ENCODE measurements at places on chromosomes 7 and 10.

DNA sequence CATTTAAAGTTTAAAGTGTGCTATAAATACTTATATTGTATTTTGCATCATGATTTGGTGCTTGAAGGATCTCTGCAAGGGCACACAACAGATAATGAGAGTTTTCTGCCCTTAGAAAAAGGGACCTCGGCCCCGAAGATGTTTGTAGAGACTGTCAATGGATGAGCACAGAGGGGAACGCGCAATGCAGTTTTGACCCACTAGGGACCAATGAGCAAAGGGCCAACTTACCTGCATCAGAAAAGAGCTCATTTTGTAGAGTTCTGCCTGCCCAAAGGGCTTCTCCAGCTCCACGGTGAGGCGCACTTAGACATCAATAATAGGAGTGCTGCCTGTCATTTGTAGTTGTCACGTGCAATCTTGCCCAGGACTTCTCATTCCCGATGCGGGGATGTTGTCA lies 91.1 kb downstream of the BUB3 start:
- no peak for DNase-seq

- no peak for DNase-seq
Observed at GRCh38 chr10:118272149-118272721, 69.9 kb downstream of the FAM204A start.

DNA sequence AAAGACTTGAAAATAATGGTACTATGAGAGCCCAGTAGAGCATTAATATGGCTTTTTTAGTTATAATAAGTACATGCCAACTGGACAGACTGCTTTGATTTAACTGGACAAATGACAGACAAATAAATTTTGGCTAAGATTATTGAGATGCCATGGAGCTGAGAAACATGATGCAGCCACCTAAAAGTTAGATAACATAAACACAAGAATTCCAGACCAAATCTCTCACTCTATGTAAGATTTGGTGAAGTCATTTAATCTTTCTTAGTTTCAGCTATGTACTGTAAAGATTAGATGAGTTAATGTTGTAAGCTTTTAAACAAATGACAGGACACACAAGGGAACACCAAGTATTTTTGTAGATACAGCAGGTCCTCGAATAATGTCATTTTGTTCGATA lies 118.2 kb downstream of the CACNA2D1 start:
- DNase-seq = no peak

DNA sequence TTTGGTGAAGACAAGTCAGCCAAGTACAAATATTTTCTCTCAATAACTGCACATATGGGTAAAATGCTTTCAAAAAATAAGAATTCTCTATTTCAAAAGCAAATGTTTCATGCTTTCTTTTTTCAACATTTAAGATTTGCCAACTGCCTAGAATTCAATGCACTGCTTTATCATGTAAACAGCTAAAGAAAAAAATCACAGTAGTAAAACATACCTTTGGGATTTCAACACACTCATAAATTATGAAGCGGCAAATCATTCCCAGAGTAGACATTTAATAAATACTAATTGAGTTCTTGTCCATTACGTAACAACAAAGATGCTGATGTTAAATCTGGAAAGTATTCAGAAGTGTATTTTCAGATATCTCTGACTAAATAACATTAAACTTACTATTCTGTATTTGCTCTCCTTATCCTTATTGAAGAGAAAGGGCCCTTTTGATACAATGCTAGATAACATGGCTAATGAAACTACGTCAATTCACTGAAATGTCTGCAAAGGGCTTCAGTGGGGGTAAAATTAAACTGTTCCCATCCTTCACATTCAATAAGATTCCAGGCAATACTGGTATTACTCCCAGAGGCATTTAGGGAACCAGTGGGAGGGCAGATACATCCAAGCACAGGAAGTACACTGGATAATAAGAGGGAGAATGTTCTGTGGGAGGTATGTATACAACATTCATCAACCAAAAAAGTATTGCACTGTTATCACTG lies 13.9 kb downstream of the NAPEPLD start:
- DNase-seq = no peak

DNA sequence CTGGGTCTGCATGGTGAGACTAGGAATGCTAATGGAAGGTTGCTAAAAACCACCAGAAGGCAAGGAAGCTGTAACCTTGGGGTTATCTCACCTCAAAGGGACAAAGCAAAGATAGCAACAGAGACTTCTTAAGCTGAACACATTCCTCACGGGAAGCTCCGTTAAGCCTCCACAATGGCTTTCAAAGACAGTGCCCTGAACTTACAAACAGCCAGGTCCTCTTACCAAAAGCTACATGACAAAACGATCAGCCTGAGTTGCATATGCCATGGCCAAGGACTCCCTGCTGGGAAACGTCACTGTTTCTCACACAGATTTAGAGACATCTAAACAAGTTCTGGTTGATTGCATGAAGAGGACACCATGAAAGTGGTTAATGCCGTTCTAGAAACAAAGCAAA lies 52.7 kb downstream of the HTR5A start:
- no peak for DNase-seq

- no peak for DNase-seq
Observed at GRCh38 chr7:45872116-45873034, 507 bp downstream of the CCDC201 start.
